Stimulated activated CD4-positive, alpha-beta T cell treated with anti-CD3 and anti-CD28 coated beads, Interleukin-15, amount 100 ng/mL, for 1 hour (primary cell): ENCODE measurements at places on chromosomes 4 and X.
A peak's percentile ranks its signal among the peaks of the same experiment; 100 is the strongest.

GRCh38 chr4:25687773-25688172, 32.1 kb downstream of the SLC34A2 start:
- DNase-seq, result no peak

DNA sequence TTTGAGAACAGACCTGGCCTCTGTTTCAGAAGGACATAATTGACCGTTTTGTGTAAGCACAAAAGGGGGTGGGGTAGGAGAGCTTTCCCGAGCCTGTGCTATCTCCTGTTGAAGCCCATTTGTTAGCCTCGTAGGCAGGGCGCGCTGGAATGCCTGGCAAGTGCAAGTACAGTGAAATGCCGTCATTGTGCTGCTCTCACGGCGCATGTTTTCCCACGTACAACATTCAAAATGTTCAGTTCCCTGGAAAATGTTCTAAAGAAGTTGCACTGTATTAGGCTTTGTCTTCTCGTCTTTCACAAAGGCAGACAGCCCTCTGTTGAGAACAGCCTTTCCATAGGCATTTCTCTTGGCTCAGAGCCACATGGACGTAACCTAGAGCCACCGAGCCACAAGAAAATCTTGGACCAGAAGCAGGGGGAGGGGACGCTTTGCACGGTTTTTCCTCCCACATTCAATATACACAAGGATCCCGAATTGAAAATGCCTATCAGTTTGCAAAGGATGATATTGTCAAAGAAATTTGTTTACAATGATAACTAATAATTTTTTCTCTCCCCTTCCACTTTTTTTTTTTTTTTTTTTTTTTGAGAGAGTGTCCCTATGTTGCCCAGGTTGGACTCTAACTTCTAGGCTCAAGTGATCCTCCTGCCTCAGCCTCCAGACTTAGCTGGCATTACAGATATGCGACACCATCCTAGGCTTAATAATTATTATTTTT, 54.6 kb upstream of the RAPGEF2 start:
- no peak for DNase-seq

GRCh38 chrX:39201305-39201990, 400.2 kb downstream of the MID1IP1 start:
- no peak for DNase-seq

DNA sequence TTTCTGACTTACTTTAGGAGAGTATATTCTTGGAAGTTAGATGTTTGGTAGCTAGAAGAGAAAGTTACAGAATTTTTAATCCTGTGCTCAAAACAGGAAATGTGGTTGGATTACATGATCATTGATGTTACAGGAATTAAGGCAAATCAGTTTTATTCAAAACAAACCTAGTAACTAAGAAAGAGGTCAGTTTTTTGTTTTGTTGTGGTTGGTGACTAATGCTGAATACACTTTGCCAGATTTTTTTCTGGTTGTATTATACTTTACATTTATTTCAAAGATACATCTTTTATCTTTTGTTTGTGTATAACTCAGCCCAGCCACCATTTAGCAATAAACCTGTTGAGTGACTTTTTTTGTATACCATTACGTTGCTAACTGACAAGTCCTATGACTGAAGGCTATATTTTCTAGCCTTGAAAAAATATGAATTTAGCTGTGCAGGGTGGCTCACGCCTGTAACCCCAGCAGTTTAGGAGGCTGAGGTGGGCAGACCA, 116.7 kb downstream of the KLHL8 start:
- DNase-seq, result no peak

- no peak for DNase-seq
These were observed 67.6 kb upstream of the FREM3 start for GRCh38 chr4:143768007-143768591.

DNA sequence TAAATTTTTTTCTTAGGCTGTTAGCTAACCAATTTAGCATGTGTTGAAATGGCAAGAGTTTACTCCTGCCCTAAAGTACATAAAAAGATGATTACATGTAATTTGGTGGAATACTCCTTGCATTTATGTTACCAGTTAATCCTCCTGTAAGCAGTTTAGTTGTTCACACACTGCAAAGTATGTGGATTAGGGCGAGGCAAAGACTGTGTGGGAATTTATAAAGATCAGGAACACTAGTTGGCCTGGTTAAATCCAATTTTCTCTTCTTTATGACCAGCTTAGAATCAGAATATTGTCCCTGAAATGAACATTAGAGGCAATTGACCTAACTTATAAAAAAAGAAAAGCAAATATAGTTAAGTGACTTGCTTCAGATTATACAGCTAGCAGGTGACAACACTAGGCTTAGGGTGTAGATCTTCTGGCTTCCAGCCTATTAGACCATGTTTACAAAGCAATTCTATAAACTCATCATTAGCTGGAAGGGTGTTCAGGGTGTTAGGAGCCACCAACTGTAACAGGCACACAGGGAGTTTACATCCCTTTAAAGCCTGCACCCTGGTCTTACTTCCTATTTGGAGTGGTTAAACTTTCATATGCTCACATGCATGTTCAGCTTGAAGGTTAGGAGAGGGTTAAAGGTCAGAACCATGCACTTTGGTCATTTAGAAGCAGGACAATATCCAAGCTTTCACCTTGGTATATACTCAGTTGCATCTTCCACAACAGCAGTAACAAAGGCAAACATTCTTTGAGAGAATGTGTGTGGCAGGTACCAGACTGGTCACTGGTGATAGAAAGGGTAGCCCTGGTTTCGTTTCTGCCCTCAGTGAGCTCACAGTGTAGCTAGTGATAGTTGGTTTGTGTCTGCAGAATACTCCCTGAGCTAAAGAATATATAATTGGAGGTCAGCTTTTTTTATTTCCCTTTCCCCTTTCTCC, 72.6 kb downstream of the GC start:
- no peak for DNase-seq

DNA sequence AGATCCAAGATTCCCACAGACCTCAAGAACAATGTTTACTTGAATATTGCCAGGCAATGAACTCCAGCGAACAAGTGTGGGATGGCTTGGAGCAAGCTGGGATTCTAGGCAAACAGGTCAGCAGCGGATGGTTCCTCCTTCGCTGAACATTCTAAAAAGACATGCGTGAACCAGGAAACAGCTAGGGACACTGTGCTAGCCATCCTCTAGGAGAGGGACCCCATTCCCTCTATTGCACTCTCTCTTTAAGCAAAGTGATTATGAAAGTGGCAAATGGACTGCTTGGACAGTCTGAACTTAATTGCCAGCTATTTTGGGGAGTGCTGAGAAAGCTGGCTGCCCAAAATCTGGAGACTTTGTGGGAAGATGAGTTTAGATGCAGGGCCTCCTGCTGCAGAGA, 29.9 kb upstream of the TEC start:
- no peak for DNase-seq

GRCh38 chr4:46649390-46649789, 259.5 kb upstream of the GABRA2 start:
- no peak for DNase-seq

DNA sequence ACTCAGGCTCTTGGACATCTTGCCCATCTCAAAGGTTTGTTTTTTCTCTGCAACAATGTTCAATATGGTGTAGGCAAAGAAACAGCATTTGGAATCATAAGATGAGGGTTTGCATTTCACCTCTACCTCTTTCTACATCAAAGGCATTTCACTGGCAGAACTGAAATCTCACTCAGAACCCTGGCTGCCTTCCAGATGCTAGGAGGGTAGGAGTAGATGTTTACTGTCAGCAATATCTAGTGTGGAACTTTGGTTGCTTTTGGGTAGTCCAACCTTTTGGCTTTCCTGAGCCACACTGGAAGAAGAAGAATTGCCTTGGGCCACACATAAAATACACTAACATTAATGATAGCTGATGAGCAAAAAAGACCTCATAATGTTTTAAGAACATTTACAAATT, 297.0 kb upstream of the KLF3 start:
- no peak for DNase-seq

- DNase-seq, result no peak
These were observed 177.7 kb upstream of the PPARGC1A start for GRCh38 chr4:24067367-24068193.

DNA sequence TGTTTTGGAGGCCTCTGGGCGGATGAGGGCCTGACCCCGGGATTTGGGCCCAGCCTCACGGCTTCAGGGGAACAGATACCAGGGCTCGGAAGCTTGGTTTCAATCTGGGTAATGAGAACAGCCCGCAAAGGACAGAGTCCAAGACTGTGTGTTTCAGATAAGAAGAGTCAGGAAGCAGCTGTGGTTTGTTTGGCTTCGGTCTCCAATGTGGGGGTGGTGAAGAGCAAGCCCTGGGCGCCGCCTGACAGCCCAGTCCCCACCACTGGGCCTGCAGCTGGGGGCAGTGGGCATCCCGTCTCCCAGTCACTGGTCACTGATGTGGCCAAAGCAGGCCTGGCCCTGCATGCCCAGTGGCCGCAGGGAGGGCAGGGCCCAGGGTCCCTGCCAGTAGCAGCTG, 9.1 kb downstream of the WFS1 start:
- DNase-seq, result no peak

- DNase-seq, result no peak
These were observed 60.3 kb downstream of the MTHFD2L start for GRCh38 chr4:74218201-74218600.

DNA sequence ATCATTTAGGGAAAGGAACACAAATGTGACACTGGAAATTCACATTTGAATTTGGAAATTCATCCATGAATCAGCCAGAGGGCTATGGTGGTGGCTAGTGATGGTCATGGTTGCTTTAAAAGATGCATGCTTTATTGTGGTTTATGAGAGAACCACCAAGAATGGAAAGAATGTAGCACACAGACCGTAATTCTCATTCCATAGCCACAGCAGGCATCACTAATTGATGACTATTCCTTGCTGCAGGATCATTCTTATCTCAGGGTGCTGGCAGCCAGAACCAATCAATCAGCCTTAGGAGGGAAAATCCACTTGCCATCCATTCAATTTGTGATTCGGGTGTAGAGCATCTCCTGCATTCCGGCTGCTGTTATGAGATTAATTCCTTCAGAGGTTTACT, 115.6 kb downstream of the DHRSX start:
- no peak for DNase-seq

GRCh38 chrX:16120431-16120830, 2.9 kb upstream of the GRPR start:
- DNase-seq, result no peak

DNA sequence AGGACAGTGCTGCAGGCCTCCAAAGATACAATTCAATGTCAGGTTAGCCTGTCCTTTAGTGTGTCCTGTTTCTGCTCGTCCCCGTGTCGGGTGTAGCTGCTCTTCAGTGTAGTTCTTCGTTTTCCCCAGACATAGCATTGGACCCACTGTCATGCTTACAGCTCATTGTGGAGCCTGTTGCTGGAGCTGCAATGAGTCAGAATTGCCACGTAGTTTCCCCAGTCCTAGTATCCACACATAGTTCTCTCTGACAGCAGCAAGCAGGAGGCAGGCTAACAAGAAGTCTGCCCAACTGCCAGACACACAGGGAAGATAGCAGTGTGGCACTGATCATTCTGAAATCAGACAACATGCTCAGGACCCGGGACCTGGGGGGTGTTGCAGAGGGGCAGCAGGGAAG, 49.2 kb downstream of the MOSPD2 start:
- no peak for DNase-seq

DNA sequence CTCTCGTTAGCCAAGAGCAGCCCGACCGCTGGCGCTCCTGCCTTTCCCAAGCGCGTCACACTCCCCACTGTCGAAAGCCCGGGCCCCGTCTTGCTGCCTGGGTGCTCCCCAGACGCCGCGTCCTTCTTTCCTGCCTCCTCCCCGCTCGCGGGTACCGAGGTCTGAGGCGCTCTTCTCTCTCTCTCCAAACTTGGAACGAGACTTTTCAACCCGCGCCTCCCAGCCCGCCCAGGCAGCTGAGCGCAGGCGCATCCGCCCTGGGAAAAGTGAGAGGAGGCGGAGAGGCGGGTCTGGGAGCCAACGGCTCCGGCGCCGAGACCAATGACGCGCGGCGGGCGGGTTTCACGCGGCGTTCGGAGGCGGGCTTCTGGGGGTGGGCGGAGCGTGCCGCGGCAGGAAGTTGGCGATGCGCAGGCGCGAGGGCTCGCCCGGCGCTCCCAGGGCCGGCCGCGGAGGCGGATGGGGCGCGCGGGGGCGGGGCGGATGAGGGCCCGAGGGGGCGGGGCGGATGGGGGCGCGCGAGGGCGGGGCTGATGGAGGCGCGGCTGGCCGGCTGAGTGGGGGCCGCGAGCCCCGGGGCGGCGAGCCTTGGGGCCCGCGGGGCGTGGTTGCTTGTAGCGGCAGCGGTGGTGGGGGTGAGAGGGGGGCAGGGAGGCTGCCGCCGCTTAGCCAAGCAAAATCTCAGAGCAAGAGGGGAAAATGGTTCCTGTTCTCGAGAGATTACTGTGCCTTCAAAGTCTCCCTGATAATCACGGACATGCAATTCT, at the start of gene RBBP7:
TSS of gene RBBP7 (minus strand) at position 268 of the 767 bp plus-strand sequence. CDS start 309 bp downstream, outside the sequence.
- DNase-seq, result peak; percentile 86

DNA sequence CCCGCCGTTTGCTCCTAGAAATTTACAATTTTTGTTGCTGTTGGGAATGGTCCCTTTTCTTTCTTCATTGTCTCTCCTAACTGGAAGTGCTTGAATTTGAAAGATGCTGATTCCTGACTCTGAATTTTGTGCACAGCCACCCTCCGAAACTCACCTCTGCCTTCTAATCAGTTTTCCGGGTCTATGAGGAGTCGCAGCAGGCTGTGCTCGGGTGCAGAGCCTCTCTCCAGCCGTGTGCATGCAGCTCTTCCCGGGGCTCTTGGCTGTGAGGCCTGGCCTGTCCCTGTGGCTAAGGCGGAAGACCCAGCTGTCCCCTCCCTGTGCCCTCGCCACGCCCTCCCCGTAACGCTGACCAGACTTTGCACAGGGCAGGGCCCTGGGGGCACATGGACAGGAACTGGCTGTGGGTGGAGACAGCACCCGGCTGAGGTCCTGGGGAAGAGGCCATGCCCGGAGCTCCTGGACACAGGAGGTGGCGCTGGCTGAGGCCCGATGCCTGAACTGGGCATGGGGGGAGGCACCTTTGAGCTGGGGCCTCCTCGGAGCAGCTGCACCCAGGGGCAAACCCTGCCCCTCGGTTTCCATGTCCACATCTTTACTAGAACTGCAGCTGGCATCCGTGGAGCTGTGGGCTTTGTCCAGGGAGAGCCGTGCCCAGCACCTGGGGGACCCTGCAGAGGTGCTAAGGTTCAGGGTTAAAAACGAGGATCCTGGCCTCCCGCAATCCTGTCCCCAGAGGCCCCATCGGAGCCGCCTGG, 32.6 kb upstream of the SPON2 start:
- DNase-seq, result no peak

DNA sequence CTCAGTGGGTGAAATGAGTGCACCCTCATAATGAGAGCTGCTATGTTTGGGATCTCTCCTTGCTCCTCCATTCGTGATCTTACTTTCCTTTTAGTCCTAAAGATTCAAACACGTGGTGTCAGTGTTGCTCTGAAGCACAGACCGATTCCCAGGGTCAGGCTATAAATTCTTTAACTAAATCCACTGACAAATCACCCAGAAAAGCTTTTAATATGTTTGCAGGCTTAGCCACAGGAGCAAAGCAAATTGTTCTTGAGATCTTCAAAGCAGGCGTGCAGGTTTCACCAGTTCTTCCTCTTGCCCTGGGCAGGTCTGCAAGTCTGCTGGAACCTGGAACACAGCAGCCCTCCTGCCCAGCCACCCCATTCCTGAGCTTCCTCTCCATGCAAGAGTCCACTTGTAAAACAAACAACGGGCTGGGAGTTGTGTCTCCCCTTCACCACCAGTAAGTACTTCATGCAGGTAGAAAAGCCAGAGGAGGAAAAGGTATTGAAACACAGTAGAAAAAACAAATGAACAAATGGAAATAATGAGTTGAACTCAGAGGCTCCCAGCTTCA, 70.1 kb upstream of the ENPP6 start:
- no peak for DNase-seq

GRCh38 chr4:70930530-70931256, 28.5 kb downstream of the MOB1B start:
- DNase-seq, result no peak

GRCh38 chr4:174377613-174378012, 93.9 kb downstream of the CEP44 start:
- DNase-seq, result no peak

GRCh38 chrX:20067709-20068561, 48.8 kb downstream of the MAP7D2 start:
- no peak for DNase-seq
